Melanocyte of skin (primary cell): ENCODE measurements at places on chromosomes 12 and 14. TPM values are rescaled to one million over a fixed set of nuclear protein-coding genes. Genes with fewer than 3 reads are reported as not detected.

The PLEKHD1 gene
- under 0.01 TPM in 1 of 2 replicates, not detected in the other for total RNA-seq

The USP44 gene
- 0.34 and 1.5 TPM in 2 replicates for total RNA-seq

The MYO1H gene
- total RNA-seq: not detected in 2 replicates

The C1QL4 gene
- 0.36 TPM in 1 of 2 replicates, not detected in the other for total RNA-seq

The SOAT2 gene
- not detected in 2 replicates for total RNA-seq

The ASPG gene
- total RNA-seq: not detected in 2 replicates

The MGST1 gene
- total RNA-seq: 69.1 and 98.1 TPM in 2 replicates

The RTL1 gene
- total RNA-seq: not detected in 2 replicates

The TTC6 gene
- total RNA-seq: not detected in 2 replicates

The ABCD2 gene
- under 0.01 and 0.34 TPM in 2 replicates for total RNA-seq

The FOXN3 gene
- 26.2 and 53.4 TPM in 2 replicates for total RNA-seq
